ENCODE measurements at places on chromosomes 13 and 19.

- DNase-seq = no peak
These were observed 16.1 kb upstream of the ABCC4 start for GRCh38 chr13:95317039-95317989.

- no peak for DNase-seq
These were observed 75.2 kb downstream of the ATP11A start for GRCh38 chr13:112764864-112765561.

DNA sequence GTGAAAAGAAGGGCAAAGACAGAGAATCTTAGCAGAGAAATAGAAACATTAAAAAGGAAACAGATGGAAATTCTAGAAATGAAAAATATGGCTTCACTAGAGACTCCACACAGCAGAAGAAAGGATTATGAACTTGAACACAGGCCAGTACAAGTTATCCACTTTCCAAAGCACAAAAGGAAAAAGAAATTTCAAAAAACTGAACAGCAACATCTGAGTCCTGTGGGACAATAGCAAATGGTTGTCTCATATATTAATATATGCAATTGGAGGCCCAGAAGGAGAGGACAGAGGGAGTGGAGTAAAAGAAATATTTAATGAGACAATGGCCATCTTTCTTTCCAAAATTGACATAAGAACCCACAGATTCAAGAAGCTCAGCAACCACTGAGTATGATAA, 141.7 kb upstream of the GJB6 start:
- no peak for DNase-seq

DNA sequence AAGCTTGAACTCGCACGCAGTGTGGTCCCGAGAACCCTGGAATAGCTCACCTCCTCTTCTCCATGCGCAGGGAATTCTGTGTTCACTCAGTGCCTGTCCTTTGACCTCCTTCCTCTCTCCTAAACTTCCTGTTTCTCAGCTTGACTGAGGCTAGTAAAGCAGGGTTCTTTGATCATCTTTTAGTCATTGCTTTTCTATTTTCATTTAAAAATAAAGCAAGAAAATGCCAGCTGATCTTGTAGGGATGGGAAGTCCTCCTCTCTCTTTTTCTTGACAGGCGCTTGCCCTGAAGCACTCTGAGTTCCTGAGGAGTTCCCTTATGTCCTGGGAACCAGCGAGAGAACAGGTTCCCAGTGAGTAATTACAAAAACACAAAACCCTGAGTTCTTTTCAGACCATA, 62.8 kb downstream of the ARHGEF7 start:
- DNase-seq = no peak

GRCh38 chr13:94435604-94436226, 43.8 kb downstream of the DCT start:
- DNase-seq = peak; percentile 60

- no peak for DNase-seq
These were observed 47.5 kb upstream of the RNF113B start for GRCh38 chr13:98224557-98224956.

DNA sequence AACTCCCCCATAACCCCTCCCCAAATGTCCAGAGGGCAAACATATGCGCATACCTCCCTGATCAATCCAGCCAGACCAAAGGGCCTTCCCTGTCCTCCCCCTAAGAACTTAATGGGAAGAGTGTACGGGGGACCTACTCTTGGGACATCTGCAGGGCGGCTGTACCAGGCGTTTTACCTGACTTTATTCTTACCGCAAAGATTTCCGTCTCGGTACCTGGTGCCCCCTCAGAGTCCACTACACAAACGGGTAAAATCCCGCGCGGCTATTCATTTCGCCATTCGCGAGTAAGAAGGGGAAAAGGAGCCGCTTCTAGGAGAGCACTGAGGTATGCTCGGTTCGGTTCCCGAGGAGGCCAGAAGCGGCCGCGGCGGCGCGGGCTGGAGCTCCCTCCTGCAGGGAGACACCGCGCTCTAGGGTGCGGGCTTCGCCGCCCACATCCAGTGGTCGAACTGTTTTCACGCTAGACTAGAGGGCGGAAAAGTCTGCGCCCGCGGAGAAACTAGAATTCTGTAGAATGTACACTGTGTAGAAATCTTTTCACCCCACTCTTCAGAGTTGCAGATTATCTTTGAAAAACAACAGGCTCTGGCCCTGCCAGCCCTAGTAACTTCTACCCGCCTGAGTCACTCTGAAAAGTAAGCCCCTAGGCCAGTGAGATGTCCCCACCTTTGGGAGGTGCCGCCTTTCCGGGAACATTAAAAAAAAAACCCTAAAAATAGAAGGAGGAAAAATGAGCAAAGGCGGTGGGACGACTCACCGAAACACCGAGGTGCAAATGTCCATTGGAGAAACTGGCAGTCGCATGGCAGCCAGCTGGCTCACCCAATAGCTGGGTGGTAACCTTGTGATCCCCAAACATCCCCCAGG, 3.8 kb upstream of the TSHZ3 start:
- DNase-seq = no peak

Measured in SHP77 (cell line).